ENCODE measurements at places on chromosomes 4 and X. TPM values are rescaled to one million over a fixed set of nuclear protein-coding genes. Genes with fewer than 3 reads are reported as not detected.

The VSIG1 gene
- total RNA-seq: under 0.01 TPM

The SYTL4 gene
- 5.5 TPM for total RNA-seq

The MAGEC3 gene
- total RNA-seq: not detected

The SHROOM4 gene
- total RNA-seq: 0.28 TPM

The ZNF81 gene
- 5.7 TPM for total RNA-seq

The ANKRD50 gene
- total RNA-seq: 42.8 TPM

The EGF gene
- 0.43 TPM for total RNA-seq

The F11 gene
- total RNA-seq: not detected

The FBXO8 gene
- total RNA-seq: 39.0 TPM

The SCRG1 gene
- total RNA-seq: 0.85 TPM

The CT45A10 gene
- total RNA-seq: not detected

The MAGEA2B gene
- not detected for total RNA-seq

The FGF13 gene
- total RNA-seq: 2.2 TPM

The MAP3K15 gene
- total RNA-seq: 0.09 TPM

The KANTR gene
- total RNA-seq: 8.5 TPM

The SMIM10L2A gene
- 0.28 TPM for total RNA-seq

The IL13RA1 gene
- total RNA-seq: 56.0 TPM

The ZNF41 gene
- 4.4 TPM for total RNA-seq

Data from smooth muscle cell of bladder (primary cell).